ENCODE measurements at places on chromosomes 2 and 18. TPM values are rescaled to one million over a fixed set of nuclear protein-coding genes. Genes with fewer than 3 reads are reported as not detected.

NDC80 gene
- total RNA-seq: 44.4 TPM

EMX1 gene
- 0.82 TPM for total RNA-seq

LOXL3 gene
- total RNA-seq: 1.2 TPM

UGT1A9 gene
- not detected for total RNA-seq

EN1 gene
- not detected for total RNA-seq

TRAPPC8 gene
- total RNA-seq: 34.8 TPM

ERICH2 gene
- total RNA-seq: not detected

SCYGR7 gene
- not detected for total RNA-seq

DPYSL5 gene
- total RNA-seq: not detected

SERPINB13 gene
- total RNA-seq: not detected

MYO3B gene
- total RNA-seq: 0.33 TPM

PIK3C3 gene
- 50.7 TPM for total RNA-seq

ARHGEF4 gene
- total RNA-seq: 0.51 TPM

DLX1 gene
- total RNA-seq: not detected

GPR39 gene
- not detected for total RNA-seq

All from CD8-positive, alpha-beta memory T cell (primary cell).